ENCODE measurements at places on chromosomes 11 and 22.

DNA sequence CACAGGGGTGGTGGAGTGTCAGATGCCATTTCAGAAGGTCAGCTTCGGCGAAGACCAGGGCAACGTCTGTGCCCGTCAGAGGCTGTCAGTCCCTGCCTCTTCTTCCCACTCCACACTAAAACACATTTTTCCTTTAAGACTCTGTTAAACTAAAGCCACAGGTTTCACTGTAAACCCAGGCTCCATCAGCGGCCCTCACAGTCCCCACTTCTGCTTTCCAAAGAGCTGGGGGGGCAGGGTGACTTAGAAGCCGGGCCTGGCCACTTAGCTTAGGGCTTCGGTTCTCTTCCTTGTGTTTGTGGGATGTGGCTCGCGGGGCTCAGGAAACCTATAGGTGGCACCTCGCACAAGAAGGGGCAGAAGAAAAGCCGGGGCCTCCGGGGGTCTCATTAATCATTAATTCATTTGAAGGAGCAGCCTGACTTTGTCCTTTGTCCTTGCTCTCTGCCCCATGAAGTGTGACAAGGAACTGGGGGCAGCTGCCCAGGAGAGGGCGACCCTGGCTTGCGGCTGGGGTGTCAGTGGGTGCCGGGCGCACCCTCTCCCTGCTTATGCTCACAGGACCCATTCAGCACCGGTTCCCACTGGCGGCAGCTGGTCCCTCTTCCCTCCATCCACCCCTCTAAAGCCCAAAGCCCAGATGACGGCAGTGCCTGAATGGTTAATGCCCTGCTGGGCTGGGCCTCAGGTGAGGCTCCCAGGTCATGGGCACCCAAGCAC, 4.1 kb downstream of the SLC25A45 start:
- no peak for DNase-seq

DNA sequence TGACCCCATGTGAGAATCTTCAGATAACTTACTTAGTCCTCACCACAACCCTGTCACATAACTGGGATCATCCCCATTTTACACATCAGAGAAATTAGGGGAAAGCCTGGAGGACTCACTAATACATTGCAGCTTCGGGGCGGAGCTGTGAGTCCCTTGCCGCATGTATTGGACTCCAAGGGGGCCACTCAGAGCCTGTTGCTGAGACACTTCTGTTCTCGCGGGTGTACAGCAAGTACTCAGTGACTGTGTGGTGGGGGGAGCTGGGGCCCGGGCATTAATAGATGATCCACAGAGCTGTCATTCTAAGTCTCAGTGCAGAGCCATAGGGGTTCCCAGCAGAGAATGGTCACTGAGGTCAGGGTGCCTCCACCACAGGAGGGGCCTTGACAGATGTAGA, 13.5 kb downstream of the OAF start:
- DNase-seq: no peak

- no peak for DNase-seq
Measured at GRCh38 chr11:7977232-7977917, 9.8 kb upstream of the EIF3F start.

GRCh38 chr11:46894506-46894905, 23.8 kb downstream of the LRP4 start:
- no peak for DNase-seq

DNA sequence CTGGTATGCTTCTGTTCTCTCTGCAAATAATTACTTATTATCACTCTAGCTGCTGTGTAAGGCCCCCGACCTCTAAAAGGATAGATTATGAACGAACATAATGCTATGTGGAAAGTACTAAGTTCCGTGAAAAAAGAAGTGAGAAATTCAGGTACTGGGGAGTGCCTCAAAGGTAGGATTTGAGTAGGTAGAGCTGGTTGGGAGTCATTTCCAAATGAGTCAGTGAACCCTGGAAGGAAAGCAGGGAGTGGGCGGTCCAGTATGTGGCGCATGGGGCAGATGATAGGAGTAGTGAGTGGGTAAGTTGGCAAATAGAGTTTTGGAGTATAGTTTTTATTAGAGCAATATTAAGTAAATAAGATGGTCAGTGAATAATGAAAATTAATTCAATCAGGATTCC, 2.4 kb downstream of the ZC3H12C start:
- no peak for DNase-seq

DNA sequence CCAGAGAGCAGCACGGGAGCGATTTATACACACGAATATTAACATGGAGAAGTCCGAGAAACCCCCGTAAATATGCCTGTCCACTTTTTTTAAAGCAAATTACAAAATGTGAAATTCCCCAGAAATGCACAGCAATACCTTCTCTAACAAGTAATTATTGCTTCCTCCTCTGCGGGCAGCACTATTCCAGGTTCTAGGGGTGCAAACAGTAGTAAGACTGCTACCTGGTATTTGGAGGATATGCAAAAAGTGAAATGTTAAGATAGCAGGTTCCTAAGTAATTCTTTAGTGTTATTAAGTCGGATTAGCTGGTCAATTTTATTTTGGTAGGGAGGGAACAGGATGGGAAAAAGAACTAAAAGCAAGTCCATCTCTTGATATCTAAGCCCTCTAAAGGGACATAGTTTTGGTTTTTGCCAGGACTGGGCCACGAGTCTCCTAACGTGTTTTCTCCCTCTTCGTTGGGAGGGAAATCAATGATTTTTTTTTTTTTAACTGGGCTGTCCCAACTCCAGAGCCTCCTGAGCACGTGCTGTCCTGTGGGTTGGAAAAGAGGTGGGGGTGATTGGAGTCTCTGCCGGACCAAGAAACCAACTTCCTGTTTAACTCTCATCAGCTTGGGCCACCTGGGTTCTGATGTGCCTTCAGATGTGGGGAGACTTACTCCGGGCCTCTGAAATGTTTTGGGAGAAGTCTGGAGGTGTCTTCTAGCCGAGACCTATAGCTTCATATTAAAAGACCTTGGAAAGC, 1.7 kb upstream of the XBP1 start:
- DNase-seq: no peak

DNA sequence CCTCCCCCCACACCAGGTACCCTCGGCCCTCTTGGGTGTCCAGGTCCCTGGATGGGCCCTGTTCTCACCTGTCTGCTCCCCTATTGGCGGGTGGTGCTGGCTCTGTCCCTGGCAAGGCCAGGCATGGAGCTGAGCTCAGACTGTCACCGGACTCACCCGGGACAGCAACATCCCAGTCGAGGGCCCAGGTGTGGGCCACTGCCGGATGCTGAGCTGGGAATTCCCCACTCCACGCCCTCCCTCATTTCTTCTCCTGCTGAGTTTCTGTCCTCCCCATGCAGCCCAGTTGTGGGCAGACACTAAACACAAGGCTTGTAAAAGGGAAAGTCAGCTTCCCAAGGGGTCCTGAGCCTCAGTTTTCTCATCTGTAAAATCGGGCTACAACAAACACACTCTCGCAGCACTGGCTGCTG, 2.0 kb upstream of the AP5B1 start:
- no peak for DNase-seq

DNA sequence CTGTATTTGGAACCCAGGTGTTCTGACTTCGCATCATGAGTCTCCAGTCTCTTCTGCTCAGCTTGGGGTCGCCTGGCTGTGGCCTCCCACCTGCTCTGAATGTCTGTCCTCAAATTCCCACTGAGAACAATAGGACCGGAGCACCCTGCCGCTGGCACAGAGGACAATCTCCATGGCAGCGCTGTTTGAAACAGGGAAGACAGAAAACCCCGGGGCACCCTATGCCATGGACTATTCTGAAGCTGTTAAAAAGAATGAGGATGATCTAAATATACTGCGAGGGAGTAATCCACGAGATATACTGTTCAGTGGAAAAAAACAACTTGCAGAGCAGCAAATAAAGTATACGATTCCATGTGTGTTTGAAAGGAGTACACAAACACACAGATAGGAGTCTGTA, 415.6 kb upstream of the NARS2 start:
- DNase-seq: no peak

GRCh38 chr11:131108760-131109159, 192.5 kb upstream of the SNX19 start:
- DNase-seq: no peak

GRCh38 chr11:2929531-2929949, 320 bp upstream of the PHLDA2 start:
- DNase-seq: no peak

- DNase-seq: no peak
Measured at GRCh38 chr22:27086080-27087044, 429.0 kb downstream of the MIAT start.

DNA sequence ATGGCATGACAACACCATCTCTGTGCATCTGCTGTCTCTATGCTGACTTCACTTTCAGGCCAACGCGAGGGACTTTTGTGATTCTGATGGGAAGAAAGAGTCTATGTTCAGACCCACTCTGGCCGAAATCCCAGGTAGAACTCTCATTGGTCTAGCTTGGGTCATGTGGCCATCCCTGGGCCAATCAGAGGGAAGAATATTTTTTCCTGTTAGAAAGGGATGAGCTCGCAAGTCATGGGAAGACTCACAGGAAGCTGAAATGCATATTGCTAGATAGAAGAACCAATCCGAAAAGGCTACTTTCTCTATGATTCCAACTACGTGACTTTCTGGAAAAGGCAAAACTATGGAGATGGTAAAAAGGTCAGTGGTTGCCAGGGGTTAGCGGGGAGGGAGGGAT, 56.0 kb upstream of the LINC01488 start:
- DNase-seq: no peak

GRCh38 chr11:20360650-20361049, 2.9 kb upstream of the HTATIP2 start:
- DNase-seq: no peak

GRCh38 chr11:18766015-18766414, 25.6 kb downstream of the PTPN5 start:
- no peak for DNase-seq

DNA sequence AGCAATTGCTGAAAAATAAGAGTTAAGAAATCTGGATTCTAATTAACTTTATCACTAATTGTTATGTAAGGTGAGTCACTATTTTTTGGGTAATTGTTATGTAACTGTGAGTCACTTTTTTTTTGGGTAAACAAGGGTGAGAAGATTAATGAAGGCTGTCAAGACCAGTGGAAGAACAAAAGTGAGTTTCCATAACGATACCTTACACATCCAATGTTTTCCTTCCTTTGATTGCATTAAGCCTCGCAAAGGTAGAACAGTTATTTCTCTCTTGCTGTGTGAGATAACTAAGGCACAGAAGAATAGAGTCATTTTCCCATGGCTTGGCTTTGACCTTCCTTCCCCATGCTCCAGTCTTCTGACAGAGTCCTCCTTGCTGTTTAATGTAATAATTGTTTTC, 374.7 kb downstream of the DDX10 start:
- no peak for DNase-seq

DNA sequence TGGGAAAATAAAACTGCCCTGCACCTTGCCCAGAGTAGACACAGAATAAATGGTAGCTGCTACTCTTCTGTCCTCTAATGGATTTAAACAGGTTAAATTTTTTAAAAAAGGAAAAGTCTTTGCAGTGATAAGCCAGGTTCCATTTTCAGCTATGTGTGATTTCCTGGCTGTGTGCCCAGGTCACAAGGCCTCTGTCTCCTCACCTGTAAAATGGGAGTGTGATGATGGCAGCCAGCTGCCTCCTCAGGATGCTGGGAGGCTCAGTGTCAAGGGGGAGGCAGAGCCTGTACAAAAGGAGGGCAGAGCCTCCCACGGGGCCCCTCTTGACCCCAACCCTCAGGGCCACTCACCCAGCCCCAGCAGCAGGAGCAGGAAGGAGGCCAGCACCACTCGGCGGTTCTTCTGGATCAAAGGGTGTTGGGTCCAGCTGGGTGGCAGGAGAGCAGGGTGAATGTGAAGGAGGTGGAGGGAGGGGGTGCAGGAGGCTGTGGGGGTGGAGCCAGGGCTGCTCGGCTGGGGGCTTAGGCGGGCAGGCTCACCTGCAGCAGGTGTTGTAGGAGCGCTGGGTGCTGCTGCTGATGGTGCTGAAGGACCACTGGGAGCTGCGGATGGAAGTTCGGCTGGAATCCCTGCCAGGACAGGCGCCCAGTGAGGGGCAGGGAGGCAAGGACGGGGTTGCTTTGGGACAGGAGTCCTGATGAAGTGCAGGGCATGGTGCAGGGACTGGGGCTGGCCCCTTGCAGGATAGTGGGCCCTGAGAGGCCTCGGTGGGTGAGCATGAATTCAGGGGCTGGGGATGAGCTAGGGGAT, 1.9 kb downstream of the TMEM134 start:
- no peak for DNase-seq

DNA sequence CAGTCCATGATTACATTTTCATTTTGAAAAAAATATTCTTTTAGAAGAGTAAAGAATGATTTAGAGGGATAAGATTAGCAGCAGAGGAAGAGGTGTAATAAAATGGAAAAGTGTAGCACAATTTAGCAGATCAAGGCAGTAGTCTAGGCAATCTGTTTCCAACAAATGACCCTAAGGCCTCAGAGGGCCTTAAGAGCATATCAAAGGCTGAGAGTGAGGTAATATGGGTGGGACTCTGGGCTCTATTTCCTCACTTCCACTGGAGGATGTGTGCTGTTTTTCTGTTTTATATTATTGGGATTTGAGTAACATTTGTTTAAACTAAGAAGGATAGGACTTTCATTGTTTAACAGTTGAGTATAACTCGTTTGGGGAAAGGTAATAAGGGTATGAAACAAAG, 28.8 kb downstream of the CCDC81 start:
- DNase-seq: no peak

- DNase-seq: no peak
Measured at GRCh38 chr11:126317432-126317755, 13.5 kb downstream of the DCPS start.

DNA sequence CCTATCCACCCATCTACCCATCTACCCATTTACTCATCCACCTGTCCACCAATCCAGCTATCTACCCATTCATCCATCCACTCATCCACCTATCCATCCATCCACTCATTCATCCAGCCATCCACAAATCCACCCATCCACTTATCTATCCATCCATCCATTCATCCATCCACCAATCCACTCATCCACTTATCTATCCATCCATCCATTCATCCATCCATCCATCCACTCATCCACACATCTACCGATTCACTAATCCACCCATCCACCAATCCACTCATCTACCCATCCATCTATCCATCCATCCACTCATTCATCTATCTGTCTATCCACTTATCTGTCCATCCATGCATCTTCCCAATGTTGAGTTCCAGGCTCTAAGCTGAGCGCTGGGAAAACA, 1.7 kb upstream of the SPI1 start:
- no peak for DNase-seq

- DNase-seq: no peak
Measured at GRCh38 chr11:12287374-12288211, 89.8 kb upstream of the PARVA start.

- no peak for DNase-seq
Measured at GRCh38 chr11:15735706-15736105, 620.6 kb downstream of the SOX6 start.

DNA sequence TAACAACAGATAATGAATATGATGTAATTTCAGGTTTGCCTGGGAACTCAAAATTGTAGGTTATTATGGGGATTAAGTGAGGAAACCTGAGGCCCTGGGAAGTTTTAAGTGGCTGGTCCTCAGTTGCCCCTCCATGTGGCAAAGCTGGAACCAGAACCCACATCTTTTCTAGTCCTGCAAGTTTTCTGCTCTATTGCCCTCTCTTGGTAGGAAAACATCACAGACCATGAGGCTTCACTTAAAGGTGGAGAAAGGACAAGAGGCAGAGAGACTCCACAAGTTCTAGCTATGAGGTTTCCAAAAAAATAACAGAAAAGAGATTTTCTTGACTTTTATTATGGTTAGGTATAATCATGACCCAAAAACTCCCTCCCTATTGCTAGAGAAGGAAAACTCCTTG, 115.5 kb upstream of the DDI1 start:
- no peak for DNase-seq

GRCh38 chr11:129992161-129992944, 10.3 kb downstream of the PRDM10 start:
- peak; percentile 20 for DNase-seq

- DNase-seq: no peak
Measured at GRCh38 chr11:107397357-107397756, 60.3 kb downstream of the CWF19L2 start.

- DNase-seq: no peak
Measured at GRCh38 chr11:115054570-115055538, 376.5 kb downstream of the NXPE2 start.
